ENCODE measurements at places on chromosomes 5 and 9.

- no peak for DNase-seq
These were observed 621.3 kb upstream of the ZNF608 start for GRCh38 chr5:125367702-125368101.

GRCh38 chr9:7146582-7146981 lies 388.8 kb downstream of the KDM4C start:
- no peak for DNase-seq

DNA sequence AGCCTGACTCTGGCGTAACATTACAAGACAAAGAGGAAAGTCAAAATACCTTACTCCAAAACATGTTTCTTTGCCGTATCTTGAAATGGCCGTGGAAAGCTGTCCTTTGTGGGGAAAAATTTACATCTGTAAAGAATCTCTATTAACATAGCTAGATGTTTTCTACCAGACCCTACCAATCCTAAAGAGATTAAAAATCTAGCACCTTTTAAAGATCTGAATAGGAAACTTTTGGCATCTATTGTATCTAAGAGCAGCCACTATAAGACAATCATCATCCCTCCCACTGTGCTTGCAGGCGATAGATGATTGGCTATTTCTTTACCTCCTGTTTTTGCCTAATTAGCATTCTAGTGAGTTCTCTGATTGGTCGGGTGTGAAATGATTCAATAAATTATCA lies 82.5 kb upstream of the SNCAIP start:
- DNase-seq, result no peak

DNA sequence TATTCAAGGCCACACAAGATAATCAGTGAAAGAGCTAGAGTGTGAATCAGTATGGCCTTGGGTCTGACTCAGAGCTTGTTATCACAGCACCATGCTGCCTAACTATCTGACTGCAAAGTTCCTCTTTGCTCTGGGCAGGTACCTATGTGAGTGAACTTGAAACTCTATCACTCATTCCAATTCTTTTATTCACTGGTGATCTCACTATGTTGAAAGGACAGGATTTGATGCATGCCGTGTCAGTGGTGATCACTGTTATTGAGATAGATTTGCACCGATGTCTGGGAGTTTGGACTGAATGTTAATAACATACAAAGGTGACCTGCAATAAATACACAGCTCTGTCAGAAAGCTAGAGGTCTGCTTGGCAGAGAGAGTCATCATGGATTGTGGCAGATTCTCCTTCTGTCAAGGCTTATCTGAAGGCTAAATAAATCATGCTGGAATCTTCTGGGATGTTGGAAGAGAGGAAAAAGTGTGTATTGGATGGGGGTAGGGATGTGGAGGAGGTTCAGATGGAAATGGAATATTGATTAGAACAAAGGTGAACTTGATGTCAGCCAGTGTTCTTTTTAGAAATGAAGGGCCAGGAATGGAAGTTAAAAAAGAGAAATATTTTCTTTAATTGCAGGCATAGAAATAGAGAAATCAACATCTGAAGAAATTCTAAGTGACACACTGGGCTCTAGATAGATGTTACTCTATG lies 91.8 kb upstream of the TNC start:
- no peak for DNase-seq
